H7 (cell line): ENCODE measurements at places on chromosomes 7 and 10. TPM values are rescaled to one million over a fixed set of nuclear protein-coding genes. Genes with fewer than 3 reads are reported as not detected.

LIPK gene
- total RNA-seq, result not detected in 2 replicates

TDRD1 gene
- 0.14 and 0.26 TPM in 2 replicates for total RNA-seq

PON1 gene
- not detected in 2 replicates for total RNA-seq

GNGT1 gene
- total RNA-seq, result not detected in 2 replicates

AMPH gene
- total RNA-seq, result 2.3 and 2.8 TPM in 2 replicates

GNAI1 gene
- 19.4 and 35.3 TPM in 2 replicates for total RNA-seq

OLAH gene
- not detected in 2 replicates for total RNA-seq

ARHGAP12 gene
- total RNA-seq, result 28.5 and 39.1 TPM in 2 replicates

DNA sequence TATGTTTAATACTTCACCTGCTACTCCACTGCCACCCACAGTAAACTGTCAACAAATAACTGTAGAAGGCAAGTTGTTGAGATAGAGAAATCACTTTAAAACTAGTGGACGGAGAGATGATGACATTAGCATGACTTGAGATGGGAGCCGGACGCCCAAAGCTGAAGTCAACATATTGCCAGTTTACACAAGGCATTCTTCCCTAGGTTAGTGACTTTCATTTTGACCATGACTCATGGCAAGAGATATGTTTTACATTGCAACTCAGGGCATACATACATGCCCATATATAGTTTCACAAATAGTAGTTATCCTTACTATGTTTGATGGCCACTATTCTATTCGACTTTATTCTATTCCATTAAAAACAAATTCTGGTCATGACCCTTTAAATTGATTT is 296.6 kb downstream of the PLXNA4 start:
- no peak for DNase-seq

DNA sequence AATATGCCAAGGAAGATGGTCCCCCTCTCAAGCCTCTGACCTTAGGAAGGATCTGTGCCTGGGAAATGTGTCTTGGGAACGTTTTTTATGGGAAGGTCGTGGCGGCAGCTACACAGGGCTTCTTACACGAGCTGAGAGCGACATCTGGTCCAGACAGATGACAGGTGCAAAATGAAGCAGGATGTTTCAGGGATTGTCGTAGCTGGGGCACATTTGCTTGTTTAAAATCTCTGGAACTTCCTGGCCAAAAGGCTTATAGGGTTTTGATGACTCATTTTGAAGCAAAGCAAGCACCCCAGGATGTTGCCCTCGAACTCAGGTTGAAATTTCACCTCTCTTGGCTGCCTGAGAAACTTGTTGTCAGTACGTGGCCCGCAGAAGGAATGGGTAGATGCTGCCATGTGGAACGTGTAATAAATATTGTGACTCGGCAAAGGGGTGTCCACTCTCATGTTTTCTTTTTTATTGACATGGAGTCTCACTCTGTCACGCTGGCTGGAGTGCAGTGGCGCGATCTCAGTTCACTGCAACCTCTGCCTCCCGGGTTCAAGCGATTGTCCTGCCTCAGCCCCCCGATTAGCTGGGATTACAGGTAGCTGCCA is 117.5 kb downstream of the CAMK1D start:
- no peak for DNase-seq

GRCh38 chr10:98302741-98303365 is 34.9 kb upstream of the LOXL4 start:
- DNase-seq, result no peak

DNA sequence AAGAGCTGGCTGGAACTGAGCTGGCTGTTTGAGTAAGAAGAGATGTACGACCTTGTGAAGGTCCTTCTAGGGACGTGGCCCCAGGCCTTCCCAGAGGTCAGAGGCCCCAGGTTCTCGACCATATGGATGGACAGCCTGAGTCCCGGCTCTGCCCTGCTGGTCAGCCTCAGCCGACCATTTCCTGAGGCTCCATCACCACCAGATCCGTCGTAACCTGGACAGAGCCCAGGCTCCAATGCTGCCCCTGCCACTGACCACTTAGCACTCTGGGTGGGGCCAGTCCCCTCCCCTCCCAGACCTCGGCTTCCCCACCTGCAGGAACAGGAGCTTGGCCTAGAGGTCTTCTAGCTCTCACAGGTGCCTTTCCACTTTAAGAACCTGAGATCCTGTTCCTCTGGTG is 10.6 kb upstream of the INMT start:
- no peak for DNase-seq

DNA sequence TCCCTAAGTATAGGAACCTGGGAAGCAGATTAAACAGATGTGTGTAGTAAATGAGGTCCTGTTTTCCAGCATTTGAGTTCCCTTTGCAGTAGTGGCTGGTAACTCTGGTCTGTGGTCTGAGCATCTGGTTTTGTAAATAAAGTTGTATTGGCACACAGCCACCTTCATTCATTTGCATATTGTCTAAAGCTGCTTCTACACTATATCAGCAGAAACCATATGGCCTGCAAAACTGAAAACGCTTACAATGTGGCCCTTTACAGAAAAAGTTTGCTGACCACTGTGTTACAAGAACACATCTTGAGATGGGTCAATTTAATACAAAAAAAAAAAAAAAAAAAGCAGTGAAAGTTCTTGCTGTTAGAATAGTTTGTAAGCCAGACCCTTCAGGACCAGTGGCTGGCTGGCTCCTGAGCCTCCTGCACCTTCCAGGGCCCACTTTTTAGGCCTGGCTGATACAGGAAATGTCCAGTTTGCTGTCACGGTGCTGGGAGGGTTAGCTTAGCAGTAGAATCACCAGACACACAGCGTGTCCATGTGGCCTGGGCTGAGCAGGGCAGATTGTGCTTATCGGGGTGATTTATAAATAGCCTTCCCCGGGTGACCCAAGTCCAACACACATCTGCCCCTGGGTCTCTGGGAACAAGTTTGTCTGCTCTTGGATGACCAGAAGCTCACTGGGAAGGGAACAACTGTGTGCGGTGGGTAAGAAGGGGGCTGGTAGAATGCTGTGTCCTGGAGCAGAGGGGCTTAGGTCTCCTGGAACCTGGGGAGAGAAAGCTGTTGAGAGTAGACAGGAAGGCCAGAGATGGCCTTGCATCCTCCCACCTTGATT is 1.4 kb downstream of the C10orf71 start:
- no peak for DNase-seq

GRCh38 chr10:101781984-101782810 is 1.0 kb downstream of the NPM3 start:
- DNase-seq, result no peak

GRCh38 chr7:30119890-30120577 is 14.8 kb upstream of the MTURN start:
- DNase-seq, result no peak

DNA sequence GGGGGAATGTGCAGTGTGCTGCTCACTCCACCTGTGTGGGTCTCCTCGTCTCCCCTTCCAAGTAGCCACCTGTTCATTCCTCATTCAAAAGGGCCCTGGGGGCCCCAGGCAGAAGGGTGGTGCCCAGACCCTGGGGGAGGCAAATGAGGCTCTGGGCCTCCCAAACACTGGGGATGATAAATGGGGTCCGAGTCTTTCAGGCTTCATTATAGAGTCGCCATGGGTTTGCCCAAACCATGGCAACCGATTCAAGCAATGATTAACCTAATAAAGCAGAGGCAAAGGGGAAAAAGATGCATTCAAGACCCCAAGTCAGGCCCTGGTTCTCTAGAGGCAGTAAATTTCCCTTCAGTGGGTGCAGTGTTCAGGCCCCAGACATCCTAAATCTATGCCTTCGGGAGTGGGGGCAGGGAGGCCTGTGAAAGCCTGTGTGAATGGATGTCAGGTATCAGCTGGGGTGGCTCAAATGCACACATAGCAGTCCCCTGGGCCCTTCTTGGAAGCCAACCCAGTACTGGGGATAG is 10.4 kb downstream of the NEUROG3 start:
- no peak for DNase-seq

DNA sequence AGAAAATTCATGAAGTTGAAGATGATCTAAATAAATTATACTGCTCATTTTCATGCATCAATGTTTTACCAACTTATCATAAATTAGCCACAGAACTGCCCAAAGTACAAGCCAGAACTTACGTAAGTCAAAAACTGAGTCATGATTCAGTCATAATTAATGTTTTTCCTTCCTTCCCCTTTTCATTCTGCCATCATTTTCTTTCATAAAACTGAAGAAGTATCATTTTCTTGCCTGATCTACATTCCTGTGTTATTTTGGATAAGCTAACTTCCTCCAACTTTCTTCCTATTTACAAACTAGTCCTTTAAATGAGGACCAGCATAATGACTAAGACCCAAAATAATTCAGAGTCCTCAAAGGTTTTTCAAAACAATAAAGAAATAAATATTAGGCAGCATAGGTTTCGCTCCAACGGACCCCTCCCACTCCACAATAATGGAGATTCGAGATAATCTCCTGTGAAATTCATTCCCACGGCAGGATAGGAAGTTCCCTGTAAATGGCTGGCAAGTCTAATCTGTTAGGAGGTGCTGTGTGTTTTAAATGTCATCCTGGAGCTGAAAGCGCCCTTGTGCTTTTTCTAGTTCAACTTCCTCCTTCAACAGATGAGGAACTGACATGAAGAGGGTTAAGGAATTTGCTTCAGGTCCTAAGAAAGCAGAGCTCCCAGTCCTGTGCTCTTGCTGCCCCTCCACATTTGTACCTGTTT is 218.9 kb downstream of the DOCK4 start:
- no peak for DNase-seq

DNA sequence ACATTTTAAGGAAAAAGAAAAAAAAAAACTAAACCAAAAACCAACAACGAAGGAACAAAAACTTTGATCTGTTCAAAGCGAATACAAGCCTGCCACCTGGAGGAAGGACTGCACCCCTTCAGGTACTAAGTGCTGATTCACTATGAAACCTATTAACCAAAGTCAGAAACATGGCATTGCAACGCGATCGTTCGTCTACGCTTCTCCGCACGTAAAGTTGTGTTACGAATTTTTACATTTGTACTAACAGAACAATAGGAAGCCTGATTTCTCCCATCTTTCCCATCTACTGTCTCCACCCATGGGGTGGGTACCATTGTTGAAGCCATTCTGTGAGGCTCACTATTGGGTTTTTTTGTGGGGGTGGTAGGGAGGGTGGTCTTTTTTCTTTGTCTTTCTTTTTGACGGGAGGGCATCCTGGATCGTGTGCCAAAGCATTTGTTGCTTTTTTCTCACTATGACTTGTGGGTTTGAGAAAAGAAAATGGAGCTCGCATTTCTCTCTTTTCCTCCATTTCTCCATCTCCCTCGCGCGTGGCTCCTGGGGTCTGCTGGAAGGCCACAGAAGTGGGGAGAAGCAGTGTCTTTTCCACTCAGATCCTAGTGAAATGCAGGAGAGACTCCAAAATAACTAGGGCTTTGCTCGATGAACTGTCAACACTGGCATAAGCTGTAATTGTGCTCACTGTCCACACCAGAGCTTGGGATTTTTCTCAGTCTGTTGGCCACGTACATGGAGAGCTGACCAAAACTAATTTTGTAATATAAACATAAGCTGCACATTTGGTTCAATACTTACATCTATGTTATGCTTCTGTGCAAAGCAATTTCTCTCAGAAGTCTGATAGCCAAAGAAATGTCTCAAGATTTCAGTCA is 100.9 kb upstream of the YAE1 start:
- DNase-seq, result peak; percentile 68
